ENCODE measurements at places on chromosomes 12 and 14.

DNA sequence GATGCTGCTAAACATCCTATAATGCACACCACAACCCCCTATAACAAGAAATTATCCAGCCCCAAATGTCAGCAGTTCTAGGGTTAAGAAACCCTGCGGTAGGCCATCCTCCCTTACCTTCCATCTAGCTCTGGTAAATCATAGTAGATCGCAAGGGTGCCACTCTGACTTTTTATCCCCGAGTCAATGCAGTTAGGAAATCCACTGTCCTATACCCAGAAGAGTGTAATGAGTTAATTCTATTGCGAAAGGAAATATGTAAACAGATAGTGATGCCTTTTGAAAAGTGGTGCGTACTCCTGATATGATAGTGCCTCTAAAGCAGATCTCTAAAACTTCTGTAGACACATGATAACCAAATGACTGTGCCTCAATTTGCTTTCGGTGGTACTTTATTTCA, 29.8 kb downstream of the SCFD1 start:
- no peak for DNase-seq

GRCh38 chr12:42981379-42981778, 391.8 kb upstream of the PRICKLE1 start:
- no peak for DNase-seq

DNA sequence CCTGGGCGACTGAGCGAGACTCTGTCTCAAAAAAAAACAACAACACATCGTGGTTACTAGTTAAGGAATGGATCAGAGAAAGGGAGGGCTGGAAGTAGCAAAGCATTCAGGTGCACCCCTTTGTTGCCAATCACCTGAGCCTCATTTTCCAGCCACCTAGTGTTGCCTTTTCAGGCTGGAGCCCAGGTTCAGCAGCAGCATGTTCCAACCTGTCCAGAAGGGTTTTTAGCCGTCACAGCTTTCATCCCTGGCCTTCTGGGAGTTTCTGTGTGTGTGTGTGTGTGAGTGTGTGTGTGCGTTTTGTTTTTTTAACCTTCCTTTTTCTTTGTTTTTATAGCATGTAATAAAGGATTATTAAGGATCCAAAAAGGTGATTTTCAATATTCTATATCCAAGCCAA, 121.1 kb upstream of the ATF1 start:
- DNase-seq, result no peak

DNA sequence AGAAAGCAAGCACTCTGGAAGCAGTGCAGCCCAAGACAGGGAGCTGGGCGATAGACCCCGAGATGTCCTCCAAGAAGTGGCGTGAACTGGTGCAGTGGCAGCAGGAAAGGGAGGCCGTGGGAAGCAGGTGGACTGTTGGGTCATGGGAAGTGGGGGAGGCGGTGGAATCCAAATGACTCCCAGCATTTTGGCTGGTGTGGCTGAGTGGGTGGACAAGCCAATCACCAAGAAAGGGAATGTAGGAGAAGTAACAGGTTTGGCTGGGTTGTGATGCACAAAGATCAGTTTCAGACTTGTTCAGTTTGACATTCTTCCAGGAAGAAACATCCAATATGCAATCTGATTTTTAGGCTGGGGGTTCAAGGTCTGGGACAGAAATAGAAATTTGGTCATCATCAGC, 46.0 kb upstream of the KTN1 start:
- no peak for DNase-seq

DNA sequence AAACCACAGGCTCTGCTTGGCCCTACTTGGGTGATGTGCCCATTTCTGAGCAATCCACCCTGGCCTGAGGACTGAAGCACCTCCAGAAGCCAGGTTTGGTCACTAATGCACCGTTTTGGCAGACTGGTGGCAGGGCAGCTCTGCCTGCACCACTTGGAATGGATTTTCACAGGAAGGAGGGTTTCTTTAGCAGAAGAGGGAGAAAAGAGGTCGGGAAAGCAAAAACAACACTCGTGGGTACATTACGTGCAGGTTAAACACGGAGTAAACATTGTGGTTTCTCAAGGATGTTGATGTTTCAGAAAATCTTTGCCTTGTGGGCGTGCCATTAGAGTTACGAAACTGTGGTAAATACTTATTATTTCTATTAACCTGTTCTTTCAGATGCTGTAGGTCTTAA, 70.8 kb downstream of the KCNA5 start:
- DNase-seq, result no peak

GRCh38 chr12:72578327-72578726, 306.2 kb downstream of the TRHDE start:
- DNase-seq, result no peak

- no peak for DNase-seq
Observed at GRCh38 chr14:49946320-49947141, 53.6 kb downstream of the ARF6 start.

DNA sequence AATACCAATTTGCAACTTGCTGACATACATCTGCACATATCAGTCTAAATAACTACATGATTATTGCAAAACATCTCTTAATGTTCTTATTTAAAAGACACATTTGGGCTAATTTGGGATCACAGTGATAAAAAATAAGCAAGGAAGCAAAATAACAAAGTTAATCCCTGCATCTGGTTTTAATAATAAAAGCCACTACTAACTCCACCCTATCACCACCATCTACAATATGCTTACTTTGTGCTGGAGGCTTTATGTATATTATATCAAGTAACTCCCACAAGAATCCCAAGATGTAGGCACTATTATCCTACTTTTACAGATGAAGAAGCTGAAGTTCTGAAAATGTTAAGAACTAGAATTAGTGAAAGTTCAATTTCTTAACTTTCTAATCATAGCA, 45.7 kb downstream of the TAOK3 start:
- no peak for DNase-seq

- DNase-seq, result no peak
Observed at GRCh38 chr14:92513966-92514843, 624 bp downstream of the RIN3 start.

DNA sequence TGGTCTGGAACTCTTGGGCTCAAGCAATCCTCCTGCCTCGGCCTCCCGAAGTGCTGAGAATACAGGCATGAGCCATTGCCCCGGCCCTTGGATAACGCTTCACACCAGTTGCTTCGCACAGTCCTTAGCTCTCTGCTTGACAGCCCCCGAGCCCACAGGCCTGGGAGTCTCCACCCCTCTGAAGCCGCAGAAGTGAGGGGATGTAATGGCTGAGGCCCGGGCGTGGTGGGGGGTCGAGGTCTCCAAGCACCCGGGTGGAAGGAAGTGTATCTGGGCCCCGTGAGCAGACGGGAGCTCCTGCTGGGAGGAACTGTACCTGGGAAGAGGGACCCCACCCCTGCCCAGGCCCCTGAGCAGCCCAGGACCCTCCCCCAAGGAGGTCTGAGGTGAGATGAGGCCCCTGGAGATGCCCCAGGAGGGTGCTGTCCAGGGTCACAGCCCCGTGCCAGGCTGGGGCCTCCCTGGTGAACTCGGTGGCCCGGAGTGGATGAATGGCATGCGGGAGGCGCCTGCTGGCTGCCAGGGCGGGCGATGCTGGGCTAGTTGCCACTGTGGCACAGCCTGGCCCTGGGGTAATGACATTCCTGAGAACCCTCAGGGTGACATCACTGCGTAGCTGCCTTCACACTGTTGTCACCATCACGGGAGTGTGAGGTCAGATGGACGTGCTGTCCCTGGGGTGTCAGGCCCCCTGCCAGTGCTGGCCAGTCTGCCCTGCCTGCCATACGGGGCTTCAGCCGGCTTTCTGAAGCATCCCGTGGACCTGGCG, 48.9 kb downstream of the KIF26A start:
- no peak for DNase-seq

GRCh38 chr14:74712499-74713394, at the start of the genes AREL1 and FCF1:
Gene AREL1, minus strand, starts transcription at chr14:74713080. Its CDS starts 27,465 bp downstream, at chr14:74685615.
Gene FCF1, plus strand, starts transcription at chr14:74713144. Its CDS starts 54 bp downstream, at chr14:74713198.
- peak; percentile 45 for DNase-seq

- no peak for DNase-seq
Observed at GRCh38 chr14:71358209-71358931, 451.1 kb downstream of the PCNX1 start.

- DNase-seq, result no peak
Observed at GRCh38 chr12:53868511-53868986, 70.1 kb upstream of the HOXC13 start.

DNA sequence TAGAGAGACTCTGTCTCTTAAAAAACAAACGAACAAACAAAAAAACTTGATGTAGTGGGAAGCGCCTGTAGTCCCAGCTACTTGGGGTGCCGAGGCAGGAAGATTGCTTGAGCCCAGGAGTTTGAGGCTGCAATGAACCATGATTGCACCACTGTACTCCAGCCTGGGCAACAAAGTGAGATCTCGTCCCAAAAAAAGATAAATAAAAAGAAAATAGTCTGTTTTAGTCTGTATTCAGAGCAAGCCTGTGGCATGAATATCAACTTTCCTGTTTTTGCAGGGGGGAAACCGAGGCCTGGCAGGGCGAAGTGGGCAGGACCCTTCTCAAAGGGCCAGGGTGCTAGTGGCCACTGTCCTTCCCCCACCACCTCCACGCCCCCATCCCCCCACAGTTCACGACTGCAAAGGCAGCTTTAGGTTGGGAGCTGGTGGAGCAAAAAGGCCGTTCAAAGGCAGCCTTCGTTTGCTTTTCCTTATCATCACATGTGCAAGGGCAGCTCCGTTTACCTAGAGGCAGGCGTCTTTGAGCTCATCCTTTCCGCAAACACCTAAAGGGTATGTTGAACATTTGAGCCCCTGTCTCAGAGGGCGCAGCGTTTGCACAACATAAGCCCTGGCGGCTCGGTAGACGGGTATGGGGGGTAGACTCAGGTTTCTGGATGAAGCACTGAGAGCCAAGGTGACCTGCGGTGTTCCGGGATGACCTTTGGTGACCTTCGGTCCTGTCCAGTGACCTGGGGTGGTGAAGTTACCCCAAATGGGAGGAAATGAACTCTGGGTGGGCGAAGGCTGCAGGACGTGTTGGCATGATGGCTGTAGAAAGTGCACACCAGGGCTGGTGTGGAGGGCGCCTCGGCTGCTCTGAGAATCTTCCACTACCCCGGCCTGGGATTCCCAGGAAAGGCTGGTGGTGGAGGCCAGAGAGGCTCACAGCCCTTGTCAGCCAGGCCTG, 8.7 kb upstream of the MEG3 start:
- DNase-seq, result no peak

DNA sequence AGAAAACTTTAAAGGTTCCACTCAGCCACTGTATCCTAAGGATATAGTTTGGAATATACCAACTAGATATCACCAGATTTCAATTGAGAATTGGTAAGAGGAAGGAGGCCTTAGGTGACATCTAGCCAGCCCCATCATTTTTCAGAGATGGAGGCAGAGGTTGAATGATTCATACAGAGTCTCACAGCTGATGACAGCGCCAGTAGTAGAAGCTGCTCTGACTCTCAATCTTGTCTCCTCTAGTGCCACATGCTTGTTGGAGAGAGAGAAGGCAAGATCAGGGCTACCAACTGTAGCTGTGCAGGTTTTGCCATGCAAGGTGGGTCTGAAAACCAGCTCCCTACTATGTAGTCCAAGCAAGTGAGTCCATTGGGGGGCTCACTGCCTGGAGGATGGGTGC, 6.1 kb downstream of the FRMD6 start:
- DNase-seq, result no peak

DNA sequence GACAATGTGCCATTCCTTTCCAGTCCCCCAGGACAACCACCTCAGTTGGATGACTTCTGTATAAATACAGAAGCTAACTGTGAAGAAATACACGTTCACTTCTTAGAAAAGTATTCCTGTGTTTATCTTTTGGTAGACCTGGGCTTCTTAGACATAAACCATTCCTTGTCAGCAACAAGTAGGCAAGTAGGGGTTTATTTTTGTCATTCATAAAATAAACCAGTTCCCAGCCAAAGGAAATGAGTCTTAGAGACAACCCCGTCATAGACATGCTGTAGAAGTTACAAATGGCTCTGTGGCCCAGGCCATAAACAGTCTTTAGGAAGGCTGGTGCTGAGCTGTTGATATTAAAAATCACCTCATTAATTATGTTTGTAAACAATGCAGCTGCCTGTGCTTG, 243.2 kb downstream of the SPTSSA start:
- DNase-seq, result no peak

- DNase-seq, result no peak
Observed at GRCh38 chr12:110355073-110355472, 48.4 kb downstream of the ANAPC7 start.

DNA sequence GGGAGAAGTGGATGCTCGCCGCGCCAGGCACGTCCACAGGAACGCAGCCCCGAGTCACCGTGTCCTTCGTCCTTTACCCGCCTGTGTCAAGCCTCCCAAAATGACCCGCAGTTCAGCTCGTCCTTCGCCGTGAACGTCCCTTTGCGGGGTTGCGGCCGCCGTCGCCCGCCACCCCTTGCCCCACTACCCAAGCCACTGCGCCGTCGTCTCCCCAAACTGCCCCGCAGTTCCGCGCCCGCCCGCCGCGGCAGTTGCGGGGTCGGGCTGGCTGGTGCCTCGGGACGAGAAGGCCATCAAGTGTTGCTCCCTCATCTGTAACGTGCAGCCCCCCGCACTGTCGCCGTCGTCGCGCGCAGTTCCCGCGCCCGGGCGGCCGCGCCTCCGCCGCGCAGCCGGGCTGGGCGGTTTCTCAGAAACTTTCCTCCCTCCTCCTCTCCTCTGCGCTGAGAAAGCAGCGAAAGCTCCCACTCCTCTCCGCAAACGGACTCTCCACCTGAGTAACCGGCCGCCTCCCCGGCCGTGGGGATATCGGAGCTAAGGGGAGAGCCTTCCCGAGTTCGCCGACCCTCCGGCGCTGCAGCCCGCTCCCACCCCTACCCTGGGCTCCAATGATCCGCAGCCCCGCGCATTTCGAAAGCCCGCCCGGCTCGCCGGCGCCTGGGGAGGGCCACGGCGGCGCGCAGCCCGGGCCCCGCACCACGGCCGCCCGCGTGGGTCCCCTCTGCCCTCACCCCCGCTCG, 6.7 kb downstream of the CDKN1B start:
- DNase-seq, result peak; percentile 10

GRCh38 chr14:36013483-36013882, 163.0 kb downstream of the PTCSC3 start:
- DNase-seq, result no peak

DNA sequence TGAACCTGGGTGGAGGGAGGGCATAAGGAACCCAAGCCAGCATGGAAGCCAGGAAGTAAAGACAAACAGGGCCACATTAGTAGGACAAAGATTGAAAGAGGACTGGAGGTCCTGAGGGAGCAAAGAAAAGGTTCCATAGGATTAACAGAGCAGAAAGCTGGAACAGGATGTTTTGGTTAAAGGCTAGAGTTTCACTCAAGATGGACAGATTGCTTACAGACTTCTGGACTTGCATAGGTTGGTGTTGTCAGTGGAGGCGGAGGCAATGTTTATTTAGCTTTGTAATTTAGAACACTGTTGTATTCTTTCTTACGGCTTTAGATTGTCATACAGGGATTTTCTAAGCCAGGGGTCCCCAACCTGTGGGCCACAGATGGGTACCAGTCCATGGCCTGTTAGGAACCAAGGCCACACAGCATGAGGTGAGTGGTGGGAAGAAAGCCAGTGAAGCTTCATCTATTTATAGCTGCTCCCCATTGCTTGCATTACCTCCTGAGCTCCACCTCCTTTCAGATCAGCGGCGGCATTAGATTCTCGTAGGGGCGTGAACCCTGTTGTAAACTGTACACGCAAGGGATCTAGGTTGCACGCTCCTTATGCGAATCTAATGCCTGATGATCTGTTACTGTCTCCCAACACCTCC, 31.3 kb downstream of the ZNF664 start:
- DNase-seq, result no peak

DNA sequence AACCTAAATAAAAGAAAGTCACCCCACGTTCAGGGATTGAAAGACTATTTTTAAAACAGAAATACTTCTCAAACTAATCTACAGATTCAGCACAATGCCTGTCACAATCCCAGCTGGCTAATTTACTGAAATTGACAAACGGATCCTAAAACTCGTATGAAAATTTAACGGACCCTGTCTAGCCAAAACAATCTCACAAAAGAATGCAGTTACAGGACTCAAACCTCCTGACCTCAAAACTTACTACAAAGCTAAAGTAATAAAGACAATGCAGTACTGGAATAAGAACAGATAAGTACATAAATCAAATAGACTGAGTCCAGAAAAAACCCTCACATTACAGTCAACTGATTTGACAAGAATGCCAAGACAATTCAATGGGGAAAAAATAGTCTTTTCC, 48.8 kb downstream of the IPO8 start:
- no peak for DNase-seq

All from activated T-helper 1 cell treated with anti-CD3 and anti-CD28 coated beads, Interleukin-2, amount 50 U/mL, for 16 hours (primary cell).